ENCODE measurements at places on chromosomes 2 and 18.

GRCh38 chr2:106843001-106843909 lies 42.7 kb downstream of the ST6GAL2 start:
- no peak for DNase-seq

GRCh38 chr2:70894765-70895164 lies 40.9 kb upstream of the ATP6V1B1 start:
- no peak for DNase-seq

DNA sequence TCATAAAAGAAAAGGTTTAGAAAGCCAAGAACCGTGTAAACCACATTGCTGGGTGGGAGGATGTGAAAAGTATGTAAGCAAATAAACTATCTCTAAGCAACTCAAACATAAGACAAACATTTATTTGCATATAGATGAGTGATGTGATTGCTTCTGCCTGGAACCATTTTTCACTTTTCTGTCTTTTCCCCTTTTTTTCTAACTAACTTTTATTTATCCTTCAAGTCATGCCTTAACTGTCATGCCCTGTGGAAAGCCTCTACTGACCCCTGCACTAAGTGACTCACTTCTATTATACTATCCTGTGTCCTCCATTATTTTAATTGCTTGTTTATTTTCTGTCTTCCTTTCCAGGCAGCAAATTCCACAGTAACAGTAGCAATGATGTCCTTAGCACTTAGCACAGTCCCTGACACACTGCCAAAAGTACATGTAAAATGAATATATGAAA lies 87.5 kb upstream of the CTAGE1 start:
- peak; percentile 3 for DNase-seq

GRCh38 chr18:50099725-50100407 lies 95.1 kb downstream of the MYO5B start:
- DNase-seq = no peak

GRCh38 chr2:161857920-161858319 lies 216.1 kb downstream of the DPP4 start:
- DNase-seq = no peak

DNA sequence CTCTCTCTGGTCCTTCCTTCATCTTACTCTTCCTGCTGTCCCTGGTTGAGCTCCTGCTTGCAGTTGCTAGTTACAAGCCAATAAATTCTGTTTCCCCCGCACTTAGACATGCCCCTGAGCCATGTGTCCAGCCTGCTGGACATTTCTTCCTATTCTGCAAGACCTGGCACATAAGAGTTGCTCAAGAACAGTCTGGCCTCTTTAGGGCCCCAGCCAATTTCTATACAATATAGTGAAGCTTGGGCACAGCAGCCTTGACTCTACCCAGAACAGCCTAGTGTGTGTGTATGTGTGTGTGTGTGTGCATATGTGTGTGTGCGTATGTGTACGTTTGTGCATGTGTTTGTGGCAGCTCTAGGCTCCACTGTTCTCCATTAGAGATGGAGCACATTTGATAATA lies 276.0 kb downstream of the CYRIA start:
- DNase-seq = no peak

DNA sequence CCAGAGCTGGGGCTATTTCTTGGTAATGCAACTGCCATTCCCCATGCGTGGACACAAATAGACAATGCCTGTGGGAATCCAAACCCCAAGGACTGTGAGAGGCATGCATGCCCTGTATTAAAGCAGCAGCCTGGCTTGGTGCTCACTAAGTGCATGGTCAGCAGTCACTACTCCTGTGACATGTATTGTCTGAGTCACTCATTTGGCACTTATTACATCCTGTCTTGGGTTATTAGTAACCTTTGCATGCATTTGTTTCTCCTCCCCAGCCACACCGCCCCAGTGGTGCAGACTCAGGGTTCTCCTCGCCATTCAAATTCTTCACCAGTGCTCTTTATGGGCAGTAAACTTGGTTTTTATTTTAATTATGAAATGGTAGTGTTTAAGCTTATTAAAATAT lies 30.2 kb downstream of the PRKCE start:
- no peak for DNase-seq

GRCh38 chr2:182559623-182560022 lies 132.8 kb upstream of the PDE1A start:
- DNase-seq = no peak

DNA sequence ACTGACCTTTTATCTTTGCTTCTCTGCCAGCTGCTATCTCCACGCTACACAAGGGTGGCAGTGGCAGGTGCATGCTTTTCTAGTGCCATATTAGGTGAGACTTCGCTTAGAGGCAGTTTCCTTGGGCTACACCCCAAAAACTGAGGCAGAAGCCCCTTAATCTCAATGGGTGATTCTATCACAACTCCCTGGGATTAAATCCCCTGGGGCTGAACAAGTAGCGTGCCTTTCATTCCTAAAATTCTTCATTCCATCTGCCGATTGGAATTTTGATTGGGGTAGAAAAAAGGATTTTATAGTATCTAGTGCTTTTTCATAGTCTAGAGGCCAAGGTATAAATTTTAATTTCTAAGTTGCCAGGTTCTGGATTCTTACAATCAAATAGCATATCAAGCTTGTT lies 1040.5 kb upstream of the ACVR2A start:
- DNase-seq = no peak

- DNase-seq = no peak
Observed at GRCh38 chr2:3482363-3482821, 36.9 kb downstream of the ADI1 start.

DNA sequence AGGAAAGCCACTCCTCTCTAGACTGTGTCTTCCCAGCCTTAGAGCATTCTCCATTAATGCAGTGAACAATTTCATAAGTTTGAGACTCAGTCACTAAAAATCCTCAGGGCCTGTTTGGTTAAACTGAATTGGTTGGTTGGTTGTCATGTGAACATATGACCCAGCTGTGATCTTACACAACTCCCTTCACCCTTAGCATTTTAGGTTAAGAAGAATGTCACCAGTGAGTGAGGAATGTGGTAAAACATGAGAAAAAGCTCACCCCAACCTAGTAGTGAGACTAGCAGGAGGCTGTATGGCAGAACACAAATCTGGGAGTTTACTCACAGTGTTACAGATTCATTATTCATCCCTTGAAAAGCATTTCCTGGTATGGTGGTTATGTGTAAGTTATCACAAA lies 32.4 kb downstream of the LHCGR start:
- DNase-seq = no peak
